ENCODE measurements at places on chromosomes 4 and X. TPM values are rescaled to one million over a fixed set of nuclear protein-coding genes. Genes with fewer than 3 reads are reported as not detected.

DNA sequence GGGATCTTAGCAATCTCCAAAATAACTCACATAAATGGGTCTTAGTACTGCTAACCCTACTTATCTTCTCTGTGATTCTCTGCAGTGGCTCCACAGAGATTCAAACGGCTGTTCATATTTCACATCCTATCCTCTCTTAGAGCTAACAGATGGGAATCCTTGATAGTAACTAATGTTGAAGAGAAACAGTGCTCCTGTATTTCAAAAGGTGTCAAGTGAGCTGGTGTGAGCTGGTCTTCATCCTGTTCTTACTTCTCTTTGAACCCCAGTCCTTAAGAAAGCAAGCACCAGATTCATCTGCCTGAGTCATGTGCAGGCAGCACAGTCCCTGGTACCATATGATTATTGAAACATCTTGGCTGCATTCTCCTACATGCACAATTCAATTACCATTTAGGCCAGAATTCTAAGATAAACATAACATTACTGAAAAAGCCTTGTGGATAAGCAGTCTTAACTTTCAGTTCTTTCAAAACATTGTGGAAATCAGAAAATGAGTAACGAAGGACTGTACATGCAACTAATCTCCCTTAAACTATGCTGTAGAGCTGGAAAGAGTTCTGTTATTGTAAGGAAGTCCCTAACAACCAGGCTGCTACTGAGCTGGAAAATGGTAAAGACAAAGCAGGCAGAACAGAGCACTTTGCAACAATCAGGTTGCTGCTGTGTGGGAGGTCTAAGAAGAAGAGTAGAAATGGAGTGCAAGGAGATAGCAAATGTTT, 153.1 kb downstream of the NPNT start:
- H3K27ac ChIP-seq = no peak overlapping the region
- no peaks in the 10 kb centered on the region for H3K36me3 ChIP-seq
- DNase-seq = no peak
- H3K27me3 ChIP-seq = no peaks in the 10 kb centered on the region

- H3K4me3 ChIP-seq = no peak overlapping the region
- H3K27me3 ChIP-seq = no peaks in the 10 kb centered on the region
- H3K36me3 ChIP-seq = no peaks in the 10 kb centered on the region
- DNase-seq = peak; percentile 23
- no peaks in the 10 kb centered on the region for H3K4me1 ChIP-seq
- H3K27ac ChIP-seq = no peak overlapping the region
Measured at GRCh38 chrX:80578517-80579105, 158.4 kb downstream of the TENT5D start.

Gene ARHGEF9
- 0.25 TPM for total RNA-seq

Gene CTAG2
- 36.0 TPM for total RNA-seq

Gene FHDC1
- 0.16 TPM for total RNA-seq

Gene TDO2
- total RNA-seq = 0.40 TPM

Gene AKAP4
- total RNA-seq = 0.11 TPM

- no peak overlapping the region for H3K27ac ChIP-seq
- no peaks in the 10 kb centered on the region for H3K4me1 ChIP-seq
- peaks cover 4% of the 10 kb centered on the region for H3K27me3 ChIP-seq
- DNase-seq = no peak
Measured at GRCh38 chr4:3715855-3716630, 50.1 kb upstream of the ADRA2C start.

DNA sequence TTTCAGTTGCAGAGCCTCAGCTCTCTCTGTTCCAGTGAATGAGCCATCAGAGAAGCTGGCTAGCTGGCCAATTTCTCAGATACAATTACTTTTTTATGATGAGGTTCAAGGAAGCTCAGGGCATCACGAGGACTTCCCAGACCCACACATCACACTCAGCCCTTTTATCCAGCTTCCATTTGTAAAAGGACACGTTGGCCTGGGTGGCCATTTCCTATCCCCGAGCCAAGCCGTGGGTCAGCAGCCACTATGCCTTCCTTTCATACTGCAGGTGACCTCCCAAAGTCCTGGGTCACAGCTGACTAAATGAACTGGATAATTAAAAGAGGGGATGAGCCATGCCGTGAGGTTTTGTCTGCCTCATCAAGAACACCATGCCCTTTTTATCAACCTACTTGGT, 236.9 kb upstream of the PPARGC1A start:
- H3K27me3 ChIP-seq = no peaks in the 10 kb centered on the region
- no peak overlapping the region for H3K4me3 ChIP-seq
- H3K27ac ChIP-seq = no peak overlapping the region
- no peak for DNase-seq
- no peaks in the 10 kb centered on the region for H3K4me1 ChIP-seq

DNA sequence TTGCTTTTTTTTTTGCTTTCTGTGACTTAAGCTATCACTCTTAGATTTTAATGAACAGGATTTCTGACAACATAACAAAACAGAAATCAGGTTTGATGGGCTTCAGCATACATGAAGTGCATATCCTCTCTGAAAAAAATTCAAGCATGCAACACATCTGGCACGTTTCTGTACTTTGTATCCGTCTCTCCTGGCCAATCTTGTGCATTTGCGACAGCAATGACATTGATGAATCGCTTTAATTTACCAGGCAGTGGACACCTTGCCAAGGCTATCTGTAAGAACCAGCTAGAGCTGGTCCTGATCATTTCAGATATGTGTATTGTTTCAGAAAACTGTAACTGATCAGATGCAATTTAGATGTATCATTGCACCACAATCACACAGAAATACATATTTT, 93.3 kb downstream of the CCSER1 start:
- H3K36me3 ChIP-seq = no peaks in the 10 kb centered on the region
- no peaks in the 10 kb centered on the region for H3K4me1 ChIP-seq
- no peak overlapping the region for H3K27ac ChIP-seq
- H3K27me3 ChIP-seq = no peaks in the 10 kb centered on the region
- no peak overlapping the region for H3K4me3 ChIP-seq

Gene TMPRSS11E
- not detected for total RNA-seq

GRCh38 chrX:72094894-72095293, 36.8 kb downstream of the RTL5 start:
- H3K4me1 ChIP-seq = no peaks in the 10 kb centered on the region
- no peak overlapping the region for H3K27ac ChIP-seq
- DNase-seq = peak; percentile 36
- peaks cover 6% of the 10 kb centered on the region for H3K27me3 ChIP-seq

DNA sequence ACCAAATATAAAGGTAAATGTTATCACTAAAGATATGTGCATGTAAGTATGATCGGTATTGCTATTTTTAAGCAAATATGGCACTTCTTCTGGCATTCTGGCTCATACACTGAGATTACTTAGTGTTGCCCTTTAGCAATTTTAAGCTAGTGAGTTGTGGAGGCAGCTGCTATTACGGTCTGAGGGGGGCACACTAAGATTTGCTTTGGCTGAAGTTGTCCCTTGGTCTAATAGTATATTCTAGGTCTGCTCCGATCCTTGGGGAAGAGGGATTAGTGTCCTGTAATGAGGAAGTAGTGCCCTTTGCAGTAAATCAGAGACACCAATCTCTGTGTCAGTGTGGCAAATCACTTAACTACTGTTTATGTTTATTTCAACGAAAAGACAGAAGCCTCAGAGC, 196.5 kb upstream of the FTHL17 start:
- no peak overlapping the region for H3K27ac ChIP-seq
- H3K36me3 ChIP-seq = no peaks in the 10 kb centered on the region
- no peak overlapping the region for H3K4me3 ChIP-seq
- no peaks in the 10 kb centered on the region for H3K27me3 ChIP-seq
- DNase-seq = no peak
- H3K4me1 ChIP-seq = peaks cover 7% of the 10 kb centered on the region

- peak; percentile 14 for DNase-seq
- peak overlapping the region; percentile 94 for H3K27ac ChIP-seq
- H3K36me3 ChIP-seq = no peaks in the 10 kb centered on the region
- peaks cover 58% of the 10 kb centered on the region for H3K4me1 ChIP-seq
- no peaks in the 10 kb centered on the region for H3K27me3 ChIP-seq
Measured at GRCh38 chrX:11462136-11462535, 168.9 kb downstream of the AMELX start.

- H3K27ac ChIP-seq = no peak overlapping the region
- peak overlapping the region; percentile 28 for H3K4me3 ChIP-seq
- DNase-seq = peak; percentile 15
Measured at GRCh38 chr4:15479089-15479912, 9.6 kb downstream of the CC2D2A start.

- no peaks in the 10 kb centered on the region for H3K4me1 ChIP-seq
- no peak for DNase-seq
- no peak overlapping the region for H3K4me3 ChIP-seq
- no peaks in the 10 kb centered on the region for H3K27me3 ChIP-seq
Measured at GRCh38 chrX:115373308-115373707, 83.8 kb downstream of the LUZP4 start.

- DNase-seq = no peak
- no peak overlapping the region for H3K27ac ChIP-seq
- H3K4me3 ChIP-seq = no peak overlapping the region
Measured at GRCh38 chrX:69321006-69321655, 155.9 kb upstream of the PJA1 start.

DNA sequence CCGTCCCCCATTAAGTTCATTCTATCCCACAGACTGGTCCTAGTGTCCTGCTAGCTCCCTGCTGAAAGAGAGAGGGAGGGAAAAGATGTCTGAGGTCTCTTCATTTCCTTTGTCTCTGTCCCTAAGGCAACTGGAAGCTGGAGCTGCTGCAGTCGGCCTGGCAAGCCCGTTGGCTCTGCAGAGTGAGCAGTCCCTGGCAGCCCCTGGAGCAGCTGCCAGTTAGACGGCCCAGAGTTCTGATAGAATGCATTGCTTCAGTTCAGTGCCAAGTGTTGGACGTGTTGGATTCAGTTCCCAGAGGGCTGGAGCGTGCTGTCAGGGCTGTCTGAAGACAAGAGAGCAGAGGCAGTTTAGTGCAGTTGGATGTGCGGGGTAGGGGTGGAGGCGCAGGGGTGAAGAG, 975 bp downstream of the KCNE5 start:
- no peak overlapping the region for H3K4me3 ChIP-seq
- H3K4me1 ChIP-seq = no peaks in the 10 kb centered on the region
- no peaks in the 10 kb centered on the region for H3K36me3 ChIP-seq
- H3K27me3 ChIP-seq = no peaks in the 10 kb centered on the region
- H3K27ac ChIP-seq = no peak overlapping the region

- no peaks in the 10 kb centered on the region for H3K27me3 ChIP-seq
- no peaks in the 10 kb centered on the region for H3K36me3 ChIP-seq
- H3K4me3 ChIP-seq = no peak overlapping the region
- peaks cover 3% of the 10 kb centered on the region for H3K4me1 ChIP-seq
- DNase-seq = peak; percentile 56
Measured at GRCh38 chrX:16771483-16772398, 14.5 kb upstream of the TXLNG start.

DNA sequence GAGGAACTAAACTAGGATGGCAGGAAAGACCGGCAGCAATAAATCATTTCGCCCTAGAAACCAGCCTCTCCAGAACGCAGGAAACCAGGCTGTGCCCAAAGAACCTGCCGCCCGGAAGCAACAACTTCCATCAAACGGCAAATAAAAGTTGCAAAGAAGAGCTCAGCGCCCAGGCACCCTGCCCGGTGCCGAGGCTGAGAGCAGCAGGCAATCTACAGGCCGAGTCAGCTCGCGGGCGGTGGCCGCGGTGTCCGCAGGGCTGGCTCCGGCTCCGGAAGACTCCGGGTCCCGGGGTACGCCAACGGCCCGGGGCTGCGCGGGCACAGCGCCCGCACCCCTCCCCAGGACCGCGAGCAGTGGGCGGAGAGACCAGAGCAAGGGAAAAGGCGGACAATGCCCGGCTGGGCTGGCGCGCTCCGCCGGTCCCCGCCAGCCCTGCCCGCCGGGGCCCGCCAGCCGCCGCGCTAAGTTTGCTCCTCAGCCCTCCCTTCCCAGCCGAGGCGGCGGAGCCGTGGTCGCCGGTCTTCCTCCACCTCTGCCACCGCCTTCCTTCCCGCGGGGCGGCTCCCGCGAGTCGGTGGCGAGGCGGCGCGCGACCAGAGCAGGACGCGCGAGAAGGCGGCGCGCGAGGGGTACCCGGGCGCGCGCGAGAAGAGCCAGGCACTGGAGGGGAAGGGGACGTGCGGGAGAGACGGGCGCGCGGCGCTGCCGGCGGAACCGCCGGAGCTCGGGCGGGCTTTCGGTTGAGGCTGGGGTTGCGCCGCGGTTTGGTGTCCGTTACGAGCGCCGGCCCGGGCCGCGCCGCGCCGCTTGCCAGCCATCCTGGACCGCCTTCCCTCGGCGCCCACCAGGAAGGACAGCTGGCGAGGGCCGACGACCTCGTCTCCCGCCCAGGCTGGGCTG, 733 bp downstream of the FRYL start:
- H3K4me1 ChIP-seq = peaks cover 9% of the 10 kb centered on the region
- H3K27me3 ChIP-seq = no peaks in the 10 kb centered on the region
- H3K4me3 ChIP-seq = peak overlapping the region; percentile 88
- peak; percentile 53 for DNase-seq

DNA sequence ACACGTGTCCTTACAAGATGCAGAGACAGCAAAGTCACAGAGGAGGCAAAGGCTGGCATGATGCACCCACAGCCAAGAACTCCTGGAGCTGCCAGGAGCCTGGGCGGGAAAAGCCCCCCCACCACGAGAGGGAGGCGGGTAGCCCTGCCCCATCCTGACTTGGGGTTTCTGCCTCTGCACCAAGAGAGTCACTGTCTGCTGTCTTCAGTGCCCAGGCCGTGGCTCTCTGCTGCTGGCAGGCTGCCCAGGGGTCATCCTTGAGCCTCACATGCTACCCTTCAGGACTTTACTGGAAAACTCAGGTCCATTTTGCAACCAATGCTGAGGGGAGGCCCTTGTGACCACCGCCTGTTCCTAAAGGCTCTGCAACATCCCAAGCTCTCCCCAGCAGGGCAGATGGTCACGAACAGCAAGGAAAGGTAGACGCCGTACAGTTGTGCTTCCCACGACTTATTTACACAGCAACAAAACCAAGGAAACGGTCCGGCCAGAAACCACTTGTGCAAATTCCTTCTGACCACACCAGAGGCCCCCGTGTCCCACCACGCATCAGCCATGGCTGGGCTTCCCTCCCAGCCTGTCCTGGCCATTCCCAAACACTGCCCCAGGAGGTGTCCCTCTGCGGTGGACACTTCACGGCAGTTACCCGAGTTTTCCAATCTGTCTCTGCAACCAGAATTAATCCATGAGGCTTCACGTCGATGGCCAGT, 56.9 kb downstream of the ACOX3 start:
- H3K36me3 ChIP-seq = no peaks in the 10 kb centered on the region
- no peak overlapping the region for H3K27ac ChIP-seq

Gene PPP2R2C
- total RNA-seq = 0.04 TPM

DNA sequence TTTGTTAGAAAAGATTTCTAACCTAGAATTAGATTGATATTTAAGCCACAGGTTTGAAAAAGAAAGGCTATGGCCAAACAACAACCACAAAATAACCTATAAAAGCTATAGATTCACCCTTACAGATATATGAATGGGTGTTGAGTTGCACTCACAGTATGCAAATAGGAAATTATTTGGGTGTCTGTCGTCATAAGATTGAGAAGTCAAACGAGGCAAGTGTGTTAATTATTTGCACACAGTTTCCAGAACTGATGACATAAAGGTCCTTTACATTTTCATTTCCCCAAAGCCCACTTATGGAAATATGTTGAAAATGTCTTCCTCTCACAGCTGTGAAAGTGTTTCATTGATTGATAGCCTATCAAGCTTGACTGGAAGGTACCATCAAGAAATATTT, 101.2 kb upstream of the CXCL13 start:
- DNase-seq = no peak
- no peaks in the 10 kb centered on the region for H3K36me3 ChIP-seq
- H3K27me3 ChIP-seq = no peaks in the 10 kb centered on the region
- no peaks in the 10 kb centered on the region for H3K4me1 ChIP-seq
- no peak overlapping the region for H3K27ac ChIP-seq

Measured in K562 (cell line).